ENCODE measurements at places on chromosomes 11 and 22.

- no peak for DNase-seq
Measured at GRCh38 chr11:61173456-61173855, 12.2 kb upstream of the VPS37C start.

DNA sequence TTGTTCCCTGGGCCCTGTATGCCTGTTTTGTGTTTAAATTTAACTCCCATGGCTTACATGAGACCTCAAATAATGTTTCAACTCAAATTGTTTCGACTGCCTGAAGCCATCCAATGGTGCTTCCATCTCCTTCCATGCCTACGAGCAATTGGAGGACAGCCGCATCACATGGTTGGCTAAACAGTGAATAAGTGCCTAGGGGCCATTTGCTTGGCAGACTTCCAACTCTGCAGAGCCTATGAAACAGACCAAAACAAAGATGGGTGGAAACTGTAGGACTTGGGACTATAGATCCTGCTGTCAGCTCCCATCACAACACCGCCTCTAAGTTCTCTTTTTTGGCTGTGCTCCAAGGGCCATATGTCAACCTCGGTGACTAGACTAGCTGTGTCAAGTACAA is 84.1 kb downstream of the PARVA start:
- DNase-seq = no peak

DNA sequence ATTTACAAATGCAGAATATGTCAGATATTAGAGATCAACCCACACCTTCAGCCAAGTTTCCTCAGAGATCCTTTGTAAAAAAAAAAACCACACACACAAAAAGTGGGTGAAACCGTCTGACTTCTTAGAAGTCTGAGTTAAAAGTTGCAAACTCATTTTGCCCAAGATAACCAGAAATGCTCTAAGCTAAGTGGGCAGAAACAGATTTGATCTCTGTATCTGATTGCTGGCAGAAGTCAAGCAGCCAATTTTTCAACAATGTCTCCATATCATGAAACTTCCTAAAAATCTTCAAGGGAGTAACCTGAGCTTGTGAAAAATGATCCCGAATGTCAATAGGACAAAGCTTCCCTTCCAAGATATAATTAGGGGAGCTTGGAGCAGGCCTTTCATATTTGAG is 28.6 kb upstream of the ATXN10 start:
- DNase-seq = no peak

DNA sequence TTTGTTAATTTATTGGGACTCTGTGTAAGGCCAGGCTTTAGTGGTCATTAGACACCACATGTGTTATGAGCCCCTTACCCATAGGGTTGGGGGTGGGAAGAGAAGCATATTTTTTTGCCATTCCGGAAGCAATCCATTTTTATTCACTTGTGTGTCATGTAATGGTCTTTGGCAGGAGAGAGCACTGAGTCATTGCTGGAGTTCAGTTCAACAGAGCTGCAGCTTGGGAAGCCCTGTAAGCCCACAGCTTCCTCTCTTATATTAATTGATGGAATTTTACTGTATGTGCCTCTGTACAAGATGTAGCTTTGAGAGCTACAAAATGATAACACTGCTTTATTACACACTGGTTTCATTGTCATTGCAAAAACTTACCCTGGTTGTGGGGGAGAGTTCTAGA is 177.3 kb upstream of the SORL1-AS1 start:
- DNase-seq = peak; percentile 63

DNA sequence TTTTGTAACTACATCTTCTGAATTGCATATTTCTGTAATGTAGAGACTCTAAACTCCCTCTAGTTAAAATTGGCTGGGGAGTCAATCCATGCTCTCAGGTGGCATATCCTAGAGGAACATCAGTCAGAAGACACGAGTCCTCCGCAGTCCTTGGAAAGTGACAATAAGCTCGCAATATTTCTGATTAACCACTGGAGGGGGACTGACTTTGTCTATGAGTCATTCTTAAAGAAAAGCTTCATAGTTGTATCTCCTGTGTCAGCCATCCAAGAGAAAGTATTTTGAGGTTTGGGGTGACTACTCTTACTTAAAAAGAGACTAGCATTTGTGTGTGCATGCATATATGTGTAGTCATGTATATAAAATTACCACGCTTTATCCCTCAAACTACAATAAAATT is 60.2 kb downstream of the SLN start:
- DNase-seq = no peak

DNA sequence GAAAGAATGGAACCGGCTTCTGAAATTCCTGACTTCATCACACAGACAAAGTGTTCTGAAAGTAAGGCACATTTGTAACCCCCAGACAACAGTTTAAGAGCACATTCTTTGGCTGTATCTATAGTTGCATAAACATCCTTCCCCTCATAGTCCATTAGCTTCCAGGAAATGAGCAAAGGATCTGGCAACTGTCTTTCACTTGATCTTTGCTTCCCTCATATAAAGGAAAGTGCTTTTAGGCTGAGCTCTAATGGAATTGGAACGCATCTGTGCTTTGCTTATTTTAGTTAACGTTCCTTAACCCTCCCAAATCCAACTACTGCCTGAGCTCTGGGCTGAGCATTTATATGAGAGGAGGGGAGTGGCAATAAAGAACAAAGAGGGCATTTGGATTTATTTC is 76.9 kb upstream of the API5 start:
- DNase-seq = no peak

GRCh38 chr11:99069856-99070444 is 49.2 kb downstream of the CNTN5 start:
- DNase-seq = no peak

GRCh38 chr11:18794956-18795355 is 3.4 kb upstream of the PTPN5 start:
- DNase-seq = no peak

- no peak for DNase-seq
Measured at GRCh38 chr11:46264030-46264429, 13.4 kb upstream of the CREB3L1 start.

DNA sequence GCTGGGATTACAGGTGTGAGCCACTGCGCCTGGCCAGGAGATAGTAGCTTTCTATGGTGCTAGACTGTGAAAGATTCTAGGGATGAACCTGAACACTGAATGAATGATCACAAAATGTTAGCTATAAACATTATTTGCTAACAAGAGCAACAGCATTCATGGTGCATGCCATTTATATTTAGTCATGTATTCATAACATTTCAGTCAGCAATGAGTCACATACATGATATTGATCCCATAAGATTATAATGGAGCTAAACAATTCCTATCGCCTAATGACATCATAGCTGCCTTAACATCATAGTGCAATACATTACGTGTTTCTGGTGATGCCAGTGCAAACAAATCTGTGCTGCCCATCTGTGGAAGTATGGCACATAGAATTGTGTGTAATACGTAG is 164.1 kb downstream of the ARHGAP42 start:
- no peak for DNase-seq

DNA sequence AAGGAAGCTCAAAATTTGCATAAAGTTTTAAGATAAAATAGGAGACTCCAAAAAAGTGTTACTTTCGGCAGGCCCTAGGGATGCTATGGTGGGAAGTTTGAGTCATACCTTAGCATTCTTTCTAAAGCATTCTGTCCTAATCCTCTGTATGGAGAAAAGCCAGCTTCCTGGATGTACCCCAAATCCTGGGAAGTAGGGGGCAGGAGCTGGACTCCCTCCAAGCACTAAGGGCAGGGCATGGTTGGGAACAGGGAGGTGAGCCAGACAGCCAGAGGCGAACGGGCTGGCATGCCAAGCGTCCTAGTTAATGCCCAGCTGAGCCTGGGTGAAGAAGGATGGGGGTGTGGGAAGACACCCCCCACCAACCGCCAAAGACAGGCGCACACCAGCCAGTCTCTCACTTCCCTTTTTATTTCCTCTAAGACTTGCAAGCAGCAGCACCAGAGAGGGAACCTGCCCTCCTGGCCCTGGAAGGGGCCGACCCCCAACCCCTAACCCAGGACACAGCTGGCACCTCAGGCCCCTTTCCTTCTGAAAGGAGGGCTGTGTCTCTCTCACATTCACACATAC is 23.9 kb downstream of the RTN4RL2 start:
- no peak for DNase-seq

- no peak for DNase-seq
Measured at GRCh38 chr11:47161890-47162289, 14.8 kb downstream of the ARFGAP2 start.

DNA sequence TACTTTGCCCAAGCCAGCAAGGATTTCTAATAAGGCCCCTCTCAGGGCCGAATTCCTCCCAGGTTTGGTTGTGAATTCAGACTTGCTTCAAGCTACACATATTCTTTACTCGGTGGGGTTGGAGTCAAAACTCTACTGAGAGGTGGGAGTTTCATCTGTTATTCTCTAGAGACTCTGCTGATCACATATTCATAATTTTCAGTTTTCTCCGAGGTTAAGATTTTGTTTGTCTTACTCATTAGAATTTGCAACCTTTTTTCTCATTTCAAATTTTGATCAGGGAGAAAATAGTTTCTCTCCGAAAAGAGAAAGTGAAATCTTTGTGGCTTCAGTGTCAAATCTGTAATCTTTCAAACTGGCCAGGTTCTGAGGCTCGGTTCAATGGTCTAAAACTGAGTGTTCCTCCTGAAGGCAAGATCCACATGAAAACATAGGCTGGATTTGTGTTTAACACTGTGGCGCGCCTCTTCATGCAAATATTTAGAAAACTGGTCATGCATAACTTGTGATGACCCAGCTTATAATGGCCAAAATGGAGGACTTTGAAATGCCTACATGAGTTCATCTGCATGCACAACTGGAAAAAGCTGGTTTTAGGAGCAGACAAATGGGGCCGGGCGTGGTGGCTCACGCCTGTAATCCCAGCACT is 21.5 kb upstream of the GSTP1 start:
- DNase-seq = no peak

GRCh38 chr22:36377022-36377631 is 10.6 kb downstream of the MYH9 start:
- no peak for DNase-seq

GRCh38 chr22:36340621-36341020 is 47.1 kb downstream of the MYH9 start:
- no peak for DNase-seq
